Stimulated activated CD8-positive, alpha-beta memory T cell treated with anti-CD3 and anti-CD28 coated beads, Interleukin-12 subunit alpha, Interleukin-12 subunit beta, amount 100 ng/mL, for 1 hour (primary cell): ENCODE measurements at places on chromosomes 1 and 21.

DNA sequence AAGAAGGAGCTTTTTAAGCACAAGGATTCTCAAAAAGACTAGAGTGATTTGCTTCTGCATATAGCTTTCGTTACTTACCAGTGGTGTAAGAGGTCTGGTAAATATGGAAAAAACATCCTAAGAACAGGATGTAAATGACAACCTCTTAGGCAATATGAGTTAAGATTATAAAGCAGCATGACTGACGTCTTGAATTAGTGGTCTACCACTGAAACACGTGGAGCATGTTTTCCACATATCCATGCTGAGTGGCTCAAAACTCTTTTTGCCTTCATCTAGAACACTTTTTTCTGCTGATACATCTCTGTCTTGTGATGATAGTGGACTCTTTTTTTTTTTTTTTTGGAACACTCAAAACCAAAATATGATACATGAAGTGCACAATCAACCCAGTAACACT lies 44.6 kb downstream of the RCAN1 start:
- no peak for DNase-seq

- DNase-seq: no peak
These were observed 78.4 kb downstream of the SMYD3 start for GRCh38 chr1:246428542-246429308.

DNA sequence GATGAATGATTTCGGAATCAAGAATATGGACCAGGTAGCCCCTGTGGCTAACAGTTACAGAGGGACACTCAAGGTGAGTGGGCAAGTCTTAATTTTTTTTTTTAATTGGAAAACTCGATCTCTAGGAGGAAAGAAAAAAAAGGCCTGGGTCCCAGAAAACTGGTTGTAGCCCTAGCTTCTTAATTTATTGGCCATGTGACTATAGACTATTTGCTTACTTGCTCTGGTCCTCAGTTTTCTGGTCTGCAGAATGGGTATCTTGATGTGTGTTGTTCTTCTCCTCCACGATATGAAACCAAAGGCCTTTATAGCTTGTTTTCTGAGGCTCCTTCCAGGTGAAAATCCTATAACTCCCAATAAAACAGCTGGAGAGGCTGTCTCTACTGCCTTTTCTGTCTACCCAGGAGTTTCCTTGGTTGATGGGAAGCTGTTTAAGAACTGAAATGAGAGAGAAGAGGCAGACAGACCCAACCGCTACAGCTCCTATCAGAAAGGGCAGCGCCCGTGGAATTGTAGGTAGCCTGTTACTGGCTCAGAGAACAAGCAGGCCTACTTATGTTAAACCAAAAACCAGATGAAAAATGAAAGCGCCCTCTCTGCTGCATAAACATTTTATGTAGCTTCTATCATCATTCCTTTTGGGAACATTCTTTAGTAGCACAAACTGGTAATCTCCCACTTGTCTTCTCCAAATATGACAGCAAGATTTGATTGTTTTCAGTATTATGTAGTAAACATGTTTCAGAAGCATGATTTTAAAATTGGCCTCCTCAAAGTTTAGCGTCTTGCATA lies 4.5 kb downstream of the ETS2 start:
- no peak for DNase-seq

DNA sequence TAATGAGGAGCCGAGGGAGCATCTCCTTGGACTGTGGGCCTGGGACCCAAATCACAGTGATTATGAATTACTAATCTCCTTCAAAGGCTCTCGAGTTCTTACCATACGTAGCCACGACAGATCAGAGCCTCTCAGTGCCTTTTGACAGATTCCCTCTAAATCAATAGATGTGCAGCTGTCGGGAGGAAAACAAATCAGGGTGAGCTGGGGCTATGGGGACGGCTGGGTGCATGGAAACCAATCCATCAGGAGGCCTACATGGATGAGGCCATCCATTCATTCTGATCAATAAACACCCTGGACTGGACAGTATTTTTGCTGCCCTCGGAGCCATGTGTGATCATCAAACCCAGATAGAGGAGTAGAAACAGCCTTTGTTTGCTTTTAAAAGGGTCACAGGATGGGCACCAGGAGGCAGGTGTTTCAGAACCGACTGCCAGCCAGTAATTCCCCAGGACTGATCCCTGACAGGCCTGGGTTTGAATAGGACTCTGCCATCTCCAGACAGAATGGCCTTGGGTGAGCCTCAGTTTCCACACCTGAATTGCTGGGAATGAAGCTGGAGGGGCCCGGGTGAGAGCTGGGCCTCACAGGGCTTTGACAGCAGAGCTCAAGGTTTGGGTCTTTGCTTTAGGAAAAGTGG lies 532.8 kb downstream of the MATN1 start:
- DNase-seq: no peak

- no peak for DNase-seq
These were observed 38.7 kb downstream of the AMY1C start for GRCh38 chr1:103788377-103788776.

GRCh38 chr1:246724731-246725095 lies 504 bp downstream of the SCCPDH start:
- DNase-seq: no peak
